ENCODE measurements at places on chromosomes 11 and 22. TPM values are rescaled to one million over a fixed set of nuclear protein-coding genes. Genes with fewer than 3 reads are reported as not detected.

DNA sequence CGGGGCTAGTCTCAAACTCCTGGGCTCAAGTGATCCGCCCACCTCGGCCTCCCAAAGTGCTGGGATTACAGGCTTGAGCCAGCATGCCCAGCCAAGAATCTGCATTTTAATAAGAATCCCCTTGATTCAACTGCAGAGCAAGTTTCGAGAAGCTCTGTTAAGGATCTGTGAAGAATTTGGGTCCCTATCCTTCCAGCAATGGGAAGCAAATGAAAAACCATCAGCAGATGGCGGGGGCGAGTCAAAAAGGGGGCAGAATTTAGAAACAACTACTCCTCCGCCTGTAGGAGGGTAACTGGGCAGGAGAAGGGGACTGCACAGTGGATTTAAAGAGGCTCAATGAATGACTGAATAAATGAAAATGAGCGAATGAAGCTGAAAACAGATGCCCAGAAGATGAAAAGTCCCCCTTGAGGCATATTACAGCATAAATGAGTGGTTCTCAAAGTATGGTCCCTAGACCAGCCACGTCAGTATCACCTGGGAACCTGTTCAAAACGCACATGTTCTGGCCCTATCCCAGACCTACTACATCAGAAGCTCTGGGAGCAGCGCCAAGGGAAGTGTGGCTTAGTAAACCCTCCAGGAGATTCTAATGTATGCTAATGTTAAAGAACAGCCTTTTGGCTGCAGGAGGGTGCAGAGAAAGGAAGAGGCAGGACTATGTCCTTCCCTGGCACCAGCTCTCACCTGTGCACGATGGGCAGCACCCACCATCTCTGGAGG is 15.0 kb downstream of the VWCE start:
- no peaks in the 10 kb centered on the region for H3K27me3 ChIP-seq
- H3K36me3 ChIP-seq = peaks cover 5% of the 10 kb centered on the region
- no peak for DNase-seq
- no peak overlapping the region for H3K4me3 ChIP-seq
- H3K27ac ChIP-seq = no peak overlapping the region
- no peaks in the 10 kb centered on the region for H3K4me1 ChIP-seq

DNA sequence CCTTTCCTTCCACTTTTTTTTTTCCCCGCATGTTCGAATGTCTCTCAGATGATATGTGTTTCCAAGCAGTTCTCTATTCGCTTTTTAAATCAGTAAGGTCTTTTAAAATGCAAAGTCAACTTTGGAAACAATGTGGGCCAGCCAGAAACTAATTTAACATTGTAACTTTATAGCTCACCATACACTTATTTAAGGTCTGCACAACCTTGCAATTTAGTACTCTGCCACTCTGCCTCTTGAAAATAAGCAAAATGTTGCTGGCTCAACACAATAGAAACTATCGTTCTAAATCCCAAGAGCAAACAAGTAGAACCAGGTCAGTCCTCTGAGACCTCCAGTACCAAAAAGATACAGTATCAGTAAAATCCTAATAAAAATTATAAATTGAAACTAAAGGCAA is 109.0 kb downstream of the SIK3 start:
- no peak overlapping the region for H3K27ac ChIP-seq
- no peak overlapping the region for H3K4me3 ChIP-seq
- H3K4me1 ChIP-seq = peaks cover 36% of the 10 kb centered on the region
- H3K36me3 ChIP-seq = peaks cover 6% of the 10 kb centered on the region
- DNase-seq = no peak

- H3K27me3 ChIP-seq = no peaks in the 10 kb centered on the region
- H3K27ac ChIP-seq = no peak overlapping the region
- no peaks in the 10 kb centered on the region for H3K36me3 ChIP-seq
- DNase-seq = no peak
- no peak overlapping the region for H3K4me3 ChIP-seq
Observed at GRCh38 chr22:26744892-26745808, 87.8 kb downstream of the MIAT start.

DNA sequence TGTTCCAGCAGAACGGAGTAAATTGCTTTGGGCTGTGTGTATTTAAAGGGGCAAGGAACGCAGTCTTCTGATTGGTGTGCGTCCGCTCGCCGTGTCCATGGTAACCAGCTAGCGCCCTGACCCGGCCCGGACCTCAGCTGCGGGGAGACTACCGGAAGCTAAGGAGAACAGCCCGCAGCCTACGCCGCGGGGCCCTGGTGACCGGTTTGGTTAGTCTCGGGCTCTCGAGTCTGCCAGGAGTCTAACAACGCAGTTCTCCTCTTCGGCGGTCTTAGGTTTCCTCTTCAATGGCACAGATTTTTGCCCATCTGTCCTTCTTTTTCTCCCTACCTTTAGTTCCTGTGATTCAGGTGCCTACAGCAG is 3.5 kb upstream of the OR56A3 start:
- no peak overlapping the region for H3K27ac ChIP-seq
- peaks cover 3% of the 10 kb centered on the region for H3K27me3 ChIP-seq
- no peaks in the 10 kb centered on the region for H3K4me1 ChIP-seq
- H3K36me3 ChIP-seq = no peaks in the 10 kb centered on the region
- DNase-seq = no peak
- H3K4me3 ChIP-seq = no peak overlapping the region

GRCh38 chr11:12284316-12285050 is 92.9 kb upstream of the PARVA start:
- H3K4me1 ChIP-seq = peaks cover 2% of the 10 kb centered on the region
- H3K27ac ChIP-seq = no peak overlapping the region
- no peak overlapping the region for H3K4me3 ChIP-seq
- DNase-seq = no peak
- no peaks in the 10 kb centered on the region for H3K27me3 ChIP-seq

DNA sequence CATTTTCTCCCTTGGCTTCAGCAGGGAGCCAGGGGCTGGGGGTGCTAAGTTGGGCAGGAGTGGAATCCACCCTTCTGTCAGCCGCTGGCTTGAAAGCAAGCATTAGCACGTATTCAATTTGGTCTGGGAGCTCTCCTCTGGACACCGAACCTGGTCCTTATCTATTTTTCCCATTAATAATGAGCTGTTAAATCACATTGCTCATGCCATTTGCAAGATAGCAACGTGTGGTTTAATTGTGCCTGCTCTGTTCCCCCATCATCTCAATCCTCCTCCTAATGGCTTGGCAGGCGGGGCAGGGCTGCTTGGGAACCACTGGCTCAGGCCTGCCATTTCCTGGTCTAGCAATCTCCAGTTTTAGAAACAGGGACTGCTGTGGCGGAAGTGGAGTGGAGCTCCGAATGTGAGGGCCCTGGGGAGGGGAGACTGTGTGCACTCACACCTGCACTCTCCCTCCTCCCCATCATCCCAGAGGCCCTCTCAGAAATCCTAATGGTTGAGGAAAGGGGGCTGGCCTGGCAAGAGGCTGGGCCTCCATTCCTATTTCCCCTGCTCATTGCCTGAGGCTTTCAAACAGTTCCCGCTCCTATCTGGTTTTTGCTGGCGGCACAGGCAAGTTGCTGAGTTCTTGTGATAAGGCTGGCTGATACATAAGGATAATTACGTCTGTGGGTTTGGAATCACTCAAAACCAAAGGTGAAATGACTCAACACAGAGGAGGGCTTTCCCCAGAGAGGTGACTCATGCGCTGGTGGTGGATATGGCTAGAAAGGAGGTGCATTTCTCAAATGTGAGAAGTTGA is 201.2 kb upstream of the E2F8 start:
- no peak for DNase-seq
- H3K27me3 ChIP-seq = peaks cover 25% of the 10 kb centered on the region
- H3K36me3 ChIP-seq = no peaks in the 10 kb centered on the region
- no peak overlapping the region for H3K4me3 ChIP-seq
- peaks cover 4% of the 10 kb centered on the region for H3K4me1 ChIP-seq

GRCh38 chr11:1943977-1944376 is 3.2 kb upstream of the MRPL23 start:
- peaks cover 3% of the 10 kb centered on the region for H3K4me1 ChIP-seq
- no peaks in the 10 kb centered on the region for H3K27me3 ChIP-seq
- no peak overlapping the region for H3K27ac ChIP-seq
- DNase-seq = peak; percentile 27

DNA sequence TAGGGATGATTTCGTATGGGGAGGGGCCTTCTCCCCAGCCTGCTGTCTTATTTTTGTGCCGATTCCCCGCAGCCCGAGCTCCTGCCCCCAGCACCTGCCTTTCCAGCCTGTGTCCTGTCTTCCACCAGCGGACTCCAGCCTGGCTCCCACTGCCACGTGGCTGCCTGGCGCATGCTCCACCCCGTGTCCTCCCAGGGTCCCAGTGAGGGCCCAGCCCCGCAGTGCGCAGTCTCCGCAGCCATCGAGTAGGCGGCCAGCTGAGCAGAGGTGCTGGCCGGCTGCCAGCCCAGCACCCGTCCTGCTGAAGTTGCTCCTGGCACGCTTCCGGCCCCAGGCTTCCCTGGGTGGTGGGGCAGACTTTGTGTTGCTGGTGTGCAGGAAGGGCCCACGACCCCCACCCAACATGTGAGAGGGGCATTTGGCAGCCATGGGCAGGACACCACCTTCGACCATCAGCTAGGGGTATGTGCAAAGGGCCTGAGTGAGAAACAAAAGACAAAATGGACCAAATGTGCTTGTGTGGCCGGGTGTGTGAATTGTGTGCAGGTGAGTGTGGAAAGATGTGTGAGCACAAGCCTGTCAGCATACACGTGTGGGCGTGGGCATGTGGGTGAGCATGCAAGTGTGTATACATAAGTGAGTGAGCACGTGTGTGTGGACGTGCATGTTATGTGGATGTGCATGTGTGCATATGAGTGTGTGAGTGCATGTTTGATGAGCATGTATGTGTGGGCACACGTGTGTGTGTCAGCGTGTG is 55.9 kb downstream of the RTN4R start:
- no peak for DNase-seq
- peaks cover 6% of the 10 kb centered on the region for H3K4me1 ChIP-seq
- no peak overlapping the region for H3K4me3 ChIP-seq
- H3K27ac ChIP-seq = no peak overlapping the region
- H3K36me3 ChIP-seq = no peaks in the 10 kb centered on the region

DNA sequence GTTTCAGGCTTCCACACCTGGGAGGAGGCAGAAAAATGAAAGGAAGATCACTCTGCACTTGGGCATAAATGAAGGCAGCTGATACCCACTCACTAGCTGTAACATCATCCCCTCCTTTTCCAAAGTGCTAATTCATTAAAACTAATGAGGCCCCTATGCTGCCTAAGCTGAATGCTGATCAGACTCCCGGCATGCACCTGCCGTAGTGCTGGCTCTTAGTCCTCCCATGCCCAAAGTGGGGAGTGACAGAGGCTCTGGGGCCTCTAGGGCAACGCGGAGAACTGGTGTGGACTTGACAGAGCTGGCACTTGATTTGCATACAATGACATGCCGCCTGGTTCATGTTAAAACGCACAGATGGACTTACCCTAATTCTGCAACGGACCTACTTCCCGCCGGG is 96.5 kb upstream of the NCAM1 start:
- no peak overlapping the region for H3K27ac ChIP-seq
- no peak overlapping the region for H3K4me3 ChIP-seq
- no peak for DNase-seq
- peaks cover 2% of the 10 kb centered on the region for H3K36me3 ChIP-seq
- peaks cover 28% of the 10 kb centered on the region for H3K27me3 ChIP-seq
- no peaks in the 10 kb centered on the region for H3K4me1 ChIP-seq

DNA sequence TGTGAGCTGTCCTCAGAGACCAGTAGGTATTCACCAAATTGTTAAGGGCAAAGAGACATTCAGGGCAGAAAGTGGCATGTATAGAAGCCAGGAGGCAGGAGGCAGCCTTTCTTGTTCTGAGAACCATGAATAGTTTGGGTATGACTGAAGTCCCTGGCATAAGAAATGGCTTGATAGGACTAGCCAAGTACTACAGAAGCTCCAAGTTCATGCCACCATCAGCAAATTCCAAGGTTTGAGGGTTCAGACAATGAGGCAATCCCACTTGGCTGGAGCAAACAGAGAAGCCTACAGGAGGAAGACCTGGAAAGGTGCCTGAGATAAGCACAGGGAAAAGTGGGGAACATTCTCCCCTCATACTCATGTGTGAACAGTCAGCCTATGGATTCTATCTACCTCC is 25.8 kb downstream of the XRRA1 start:
- H3K4me3 ChIP-seq = no peak overlapping the region
- H3K4me1 ChIP-seq = peaks cover 18% of the 10 kb centered on the region
- H3K27ac ChIP-seq = no peak overlapping the region
- H3K36me3 ChIP-seq = peaks cover 42% of the 10 kb centered on the region
- no peaks in the 10 kb centered on the region for H3K27me3 ChIP-seq
- no peak for DNase-seq

- H3K27ac ChIP-seq = peak overlapping the region; percentile 91
- peaks cover 43% of the 10 kb centered on the region for H3K36me3 ChIP-seq
- no peaks in the 10 kb centered on the region for H3K27me3 ChIP-seq
- DNase-seq = peak; percentile 64
Observed at GRCh38 chr22:36156515-36157419, 3.8 kb downstream of the APOL3 start.

DNA sequence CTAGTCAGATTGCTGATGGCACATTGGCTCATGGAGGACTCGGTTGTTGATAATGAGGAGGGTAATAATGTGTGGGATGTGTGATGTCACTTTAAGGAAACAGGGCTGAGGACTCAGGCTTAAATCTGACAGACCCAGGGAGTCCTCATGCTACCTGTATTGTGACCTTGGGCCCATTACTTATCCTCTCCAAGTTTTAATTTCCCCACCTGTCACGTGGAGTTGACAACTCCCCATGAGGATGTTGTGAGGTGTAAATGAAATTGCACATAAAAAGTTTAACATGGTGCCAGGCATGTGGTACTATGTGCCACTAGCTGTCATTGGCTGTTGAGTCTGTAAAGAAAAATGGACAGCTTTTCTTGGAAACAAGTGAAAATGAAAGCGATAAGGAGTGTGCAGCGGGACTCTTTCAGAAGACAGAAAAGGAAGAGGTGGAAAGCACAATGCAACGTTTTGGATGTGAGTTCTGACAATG is 15.3 kb downstream of the IL10RA start:
- H3K36me3 ChIP-seq = peaks cover 49% of the 10 kb centered on the region
- H3K27me3 ChIP-seq = no peaks in the 10 kb centered on the region
- DNase-seq = no peak
- peaks cover 83% of the 10 kb centered on the region for H3K4me1 ChIP-seq

DNA sequence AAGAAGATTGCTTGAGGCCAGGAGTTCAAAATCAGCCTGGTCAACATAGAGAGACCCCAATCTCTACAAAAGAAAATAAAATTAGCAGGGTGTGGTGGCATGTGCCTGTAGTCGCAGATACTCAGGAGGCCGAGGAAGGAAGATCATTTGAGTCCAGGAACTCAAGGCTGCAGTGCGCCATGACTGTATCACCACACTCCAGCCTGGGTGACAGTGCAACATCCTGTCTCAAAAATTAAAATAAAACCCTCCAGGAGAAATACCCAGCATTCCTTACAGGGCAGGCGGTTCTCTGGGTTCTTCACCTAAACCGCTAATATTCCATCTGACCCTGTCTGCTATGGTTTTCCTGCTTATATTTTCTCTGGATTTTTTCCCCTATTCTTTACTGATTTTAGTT is 13.5 kb downstream of the TCF20 start:
- H3K4me3 ChIP-seq = no peak overlapping the region
- DNase-seq = no peak
- peaks cover 12% of the 10 kb centered on the region for H3K36me3 ChIP-seq

The MPEG1 gene
- 1.7 TPM for total RNA-seq

The DNAJB7 gene
- not detected for total RNA-seq

The OR8G5 gene
- not detected for total RNA-seq

The OR52E4 gene
- total RNA-seq = not detected

The PTH gene
- not detected for total RNA-seq

All from activated naive CD8-positive, alpha-beta T cell treated with anti-CD3 and anti-CD28 coated beads, Interleukin-2, amount 10 ng/mL, durations not matched to agents 7 days and 5 days (primary cell).